ENCODE measurements at places on chromosomes 5 and 9. TPM values are rescaled to one million over a fixed set of nuclear protein-coding genes. Genes with fewer than 3 reads are reported as not detected.

Gene PCDHGA9
- total RNA-seq: 6.1 TPM

Gene ST6GALNAC6
- total RNA-seq: 37.0 TPM

Gene RGMB
- 41.4 TPM for total RNA-seq

Gene MZB1
- not detected for total RNA-seq

Gene HNRNPA0
- 14.6 TPM for total RNA-seq

Gene TRPM3
- 0.63 TPM for total RNA-seq

Gene DOCK8
- total RNA-seq: 0.49 TPM

Gene SAXO1
- total RNA-seq: 0.51 TPM

Gene TRIM7
- 4.1 TPM for total RNA-seq

Gene CCNJL
- total RNA-seq: 6.0 TPM

Gene URM1
- total RNA-seq: 55.2 TPM

Gene APBA1
- total RNA-seq: 8.0 TPM

Gene SPOCK1
- total RNA-seq: 21.5 TPM

Gene WDR38
- not detected for total RNA-seq

Gene PAEP
- not detected for total RNA-seq

Gene GFPT2
- 14.2 TPM for total RNA-seq

Gene TEX10
- 22.7 TPM for total RNA-seq

Gene RANBP17
- 8.0 TPM for total RNA-seq

Gene SPINK7
- not detected for total RNA-seq

Gene IL13
- not detected for total RNA-seq

Gene SHC3
- 7.2 TPM for total RNA-seq
